NCI-H774 (cell line): ENCODE measurements at places on chromosomes 12 and 14.

GRCh38 chr12:112881602-112882001 lies 25.2 kb upstream of the OAS1 start:
- no peak for DNase-seq

DNA sequence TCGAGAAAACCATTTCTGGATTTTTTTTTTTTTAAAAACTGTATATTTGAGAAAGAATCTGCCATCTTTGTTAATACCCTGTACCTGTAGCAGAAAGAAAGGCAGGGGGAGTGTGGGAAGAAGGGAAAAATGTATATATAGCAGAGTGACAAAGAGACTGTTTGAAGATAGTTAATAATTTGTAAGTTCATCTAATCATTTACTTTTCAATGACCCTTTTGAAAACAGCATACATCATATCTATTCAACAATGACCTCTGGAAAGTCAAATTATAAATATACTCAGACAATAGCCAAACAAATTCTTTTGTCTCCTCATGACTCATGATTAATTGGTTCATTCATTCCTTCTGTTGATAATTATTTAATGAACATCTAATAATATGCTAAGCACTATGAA lies 10.9 kb upstream of the CPM start:
- no peak for DNase-seq

DNA sequence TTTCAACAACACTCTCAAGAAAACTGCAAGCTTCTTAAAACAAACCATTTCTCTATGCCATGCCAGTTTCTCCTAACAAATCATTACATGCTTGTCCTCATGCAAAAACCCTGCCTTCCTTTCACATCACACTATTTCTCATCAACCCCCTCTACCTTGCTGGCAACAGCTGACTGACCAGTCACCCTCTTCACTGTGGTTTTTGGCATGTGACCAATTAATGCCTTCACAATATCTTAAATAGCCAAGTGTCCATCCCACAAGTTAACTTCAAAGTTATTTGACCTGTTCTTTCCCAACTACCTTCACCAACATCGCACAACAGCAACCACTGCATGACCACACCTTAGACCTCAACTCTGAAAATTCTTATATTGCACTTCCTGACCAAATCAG lies 159.6 kb downstream of the CEP128 start:
- no peak for DNase-seq

DNA sequence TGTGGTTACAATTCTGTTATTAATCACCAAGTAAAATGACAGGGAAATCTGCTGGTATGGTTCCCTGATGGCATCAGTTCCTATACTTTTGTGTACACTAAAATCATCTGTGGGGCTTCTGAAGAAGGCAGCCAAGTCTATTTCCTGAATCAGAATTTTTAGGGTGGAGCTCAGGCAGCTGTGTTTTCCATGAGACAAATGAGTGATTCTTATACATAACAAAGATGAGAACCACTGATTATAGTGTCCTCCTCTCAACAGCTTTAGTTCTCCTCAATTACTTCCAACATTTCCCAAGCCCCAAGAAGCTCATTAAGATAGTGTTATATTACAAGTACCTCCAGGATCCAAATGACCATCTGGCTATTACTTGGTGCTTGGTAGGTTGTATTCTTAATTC lies 64.5 kb upstream of the USP44 start:
- DNase-seq, result no peak

DNA sequence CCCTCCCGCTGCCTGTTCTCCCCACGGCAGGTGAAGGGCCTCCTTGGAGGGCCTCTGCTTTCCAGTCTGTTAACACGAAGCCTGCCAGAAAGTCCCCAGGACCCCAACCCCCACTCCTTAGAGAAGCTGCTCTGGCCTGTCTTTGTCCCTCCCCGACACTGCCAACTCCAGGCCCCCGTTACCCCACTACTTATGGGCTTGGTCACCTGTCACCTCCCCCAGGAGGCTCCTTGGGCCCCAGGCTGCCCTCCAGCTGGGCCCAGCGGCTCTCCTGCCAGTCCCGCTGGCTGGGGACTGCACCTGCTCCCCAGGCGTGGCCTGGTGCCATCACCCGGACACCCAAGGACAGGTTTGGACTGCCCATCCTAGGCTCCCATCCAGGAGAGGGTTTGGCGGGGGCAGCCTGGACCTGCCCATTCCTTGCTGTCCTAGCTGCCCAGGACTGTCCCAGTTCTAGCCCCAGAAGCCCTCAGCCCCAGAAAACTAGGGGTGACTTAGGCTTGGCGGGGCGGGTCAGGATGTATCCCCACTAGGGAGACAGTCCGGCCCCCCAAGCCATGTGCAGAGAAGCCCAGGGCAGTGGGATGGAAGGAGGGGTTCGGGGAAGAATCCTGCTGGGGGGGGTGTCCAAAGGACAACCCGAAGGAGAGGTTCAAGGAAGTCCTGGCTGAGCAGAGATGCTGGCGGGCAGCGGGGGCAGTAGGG lies 155.7 kb upstream of the C14orf180 start:
- no peak for DNase-seq

- no peak for DNase-seq
Measured at GRCh38 chr14:64417055-64417770, 29.1 kb downstream of the MTHFD1 start.

DNA sequence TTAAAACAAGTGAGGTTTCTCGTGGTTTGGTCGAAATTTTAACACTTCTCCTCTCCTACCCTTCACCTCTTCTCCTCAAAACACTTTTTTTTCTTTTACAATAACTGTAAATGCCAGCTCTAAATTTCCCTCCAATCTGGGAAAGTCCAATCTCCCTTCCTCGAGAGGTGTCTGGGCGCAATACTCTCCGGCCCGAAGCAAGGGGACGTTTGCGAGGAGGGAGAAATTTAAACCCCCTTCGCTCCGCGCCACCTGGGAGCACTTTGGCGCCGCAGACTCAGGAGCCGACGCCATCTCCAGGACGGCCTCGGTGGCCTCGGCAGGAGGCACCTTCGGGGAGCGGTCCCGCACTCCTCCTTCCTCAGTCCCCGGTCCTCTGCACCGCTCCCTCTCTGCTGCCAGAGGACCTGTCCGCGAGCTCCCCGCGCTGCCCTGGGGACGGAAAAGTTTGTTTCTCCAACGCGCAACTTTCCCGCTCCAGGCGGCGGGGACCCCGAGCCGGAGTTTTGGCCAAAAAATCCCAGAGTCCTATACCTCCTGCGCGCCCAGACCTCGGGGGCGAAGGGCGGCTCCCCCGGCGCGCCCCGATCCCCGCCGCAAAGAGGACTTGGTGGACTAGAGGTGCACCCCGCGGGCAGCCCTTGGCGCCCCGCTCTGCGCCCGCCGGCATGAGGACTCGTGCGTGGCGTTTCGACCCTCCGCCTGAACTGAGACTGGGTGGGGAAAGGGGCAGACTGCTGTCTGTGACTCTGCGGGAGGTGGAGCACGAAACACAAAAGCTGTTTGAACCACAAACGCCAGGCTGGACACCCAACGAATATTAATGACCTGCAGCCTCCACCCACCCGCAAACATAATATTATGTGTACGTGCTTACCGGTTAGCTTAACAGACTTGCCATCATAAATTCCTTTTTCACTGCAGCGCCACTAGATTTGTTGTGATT lies 95.2 kb upstream of the HMGA2 start:
- DNase-seq, result no peak

GRCh38 chr14:35849122-35849521 lies 23.0 kb downstream of the BRMS1L start:
- no peak for DNase-seq

- DNase-seq, result no peak
Measured at GRCh38 chr12:22578328-22578727, 34.0 kb upstream of the C2CD5 start.

DNA sequence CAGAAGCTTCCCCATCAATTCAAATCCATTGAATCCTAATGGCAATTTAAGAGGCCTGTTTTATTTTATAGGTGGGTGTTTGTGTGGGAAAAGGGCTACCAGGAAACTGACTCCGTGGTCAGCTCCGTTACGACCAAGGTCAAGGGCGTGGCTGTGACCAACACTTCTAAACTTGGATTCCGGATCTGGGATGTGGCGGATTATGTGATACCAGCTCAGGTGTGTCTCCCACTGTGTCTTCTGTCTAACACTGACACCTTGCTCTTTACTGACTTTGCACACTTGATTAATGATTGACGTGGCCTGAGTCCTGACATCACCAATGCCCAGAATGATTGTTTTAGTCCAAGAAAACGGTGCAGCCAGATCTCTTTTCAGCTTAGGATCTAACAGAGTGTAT lies 7.1 kb downstream of the P2RX4 start:
- no peak for DNase-seq

DNA sequence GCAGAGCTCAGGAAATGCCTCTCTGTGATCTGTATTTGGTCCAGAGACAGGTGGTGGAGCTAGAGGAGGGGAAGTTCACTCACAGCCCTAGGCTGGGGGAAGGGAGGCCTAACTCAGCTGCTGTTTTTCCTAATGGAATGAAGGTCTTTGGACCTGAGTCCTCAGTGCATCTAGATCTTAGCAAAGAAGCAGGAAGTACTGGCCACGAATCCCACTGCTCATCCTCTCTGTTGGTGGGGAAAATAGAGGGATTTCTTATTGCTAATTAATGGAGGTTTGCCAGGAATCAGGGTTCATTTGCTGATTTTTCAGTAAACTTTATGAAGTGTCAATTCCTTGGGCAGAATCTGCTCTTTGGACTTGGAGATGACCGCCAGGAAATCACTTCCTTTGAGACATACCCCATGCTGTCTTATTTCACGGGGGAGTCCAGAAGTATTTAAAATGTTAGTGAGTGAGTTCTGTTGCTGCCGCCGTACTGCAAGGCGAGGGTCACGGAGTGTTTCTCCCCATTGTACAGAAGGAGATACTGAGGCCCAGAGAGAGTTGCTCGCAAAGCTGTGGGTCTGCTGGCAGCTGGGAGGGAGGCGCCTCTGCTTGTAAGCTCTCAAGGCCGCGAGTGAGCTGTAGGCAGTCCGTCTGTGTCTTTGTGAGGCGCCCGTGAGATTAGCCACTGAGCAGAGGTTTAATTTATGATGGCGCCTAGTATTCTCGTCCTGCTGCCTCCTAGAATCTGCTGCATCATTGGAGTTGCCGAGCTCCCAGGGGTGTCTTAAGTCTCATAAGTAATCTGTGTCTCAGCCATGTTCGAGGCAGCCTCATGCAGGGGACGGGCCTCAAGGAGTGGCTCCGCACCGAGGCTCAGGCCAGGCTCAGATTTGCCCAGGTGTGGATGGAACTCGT lies 88.2 kb downstream of the TSPAN9 start:
- no peak for DNase-seq

GRCh38 chr12:90407841-90408240 lies 547.1 kb downstream of the CCER1 start:
- DNase-seq, result no peak

DNA sequence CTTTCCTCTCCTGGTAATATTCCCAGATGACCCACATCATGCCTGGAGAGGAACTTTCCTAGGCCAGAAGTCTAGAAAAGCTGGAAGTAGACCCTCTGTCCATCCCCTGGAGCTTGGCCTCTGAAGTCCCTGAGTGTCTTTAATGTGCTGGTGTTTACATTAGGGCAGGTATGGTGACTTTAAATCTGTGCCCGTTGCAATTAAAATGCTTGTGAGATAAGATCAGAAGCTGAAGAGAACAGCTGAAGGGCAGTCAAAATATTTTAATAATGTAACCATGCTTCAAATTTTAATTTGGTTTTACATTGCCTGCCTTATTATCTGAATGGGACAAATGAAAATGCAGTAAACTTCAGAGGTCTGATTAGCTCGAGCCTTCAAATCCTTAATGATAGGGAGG lies 1022.5 kb downstream of the BCL11B start:
- DNase-seq, result no peak

DNA sequence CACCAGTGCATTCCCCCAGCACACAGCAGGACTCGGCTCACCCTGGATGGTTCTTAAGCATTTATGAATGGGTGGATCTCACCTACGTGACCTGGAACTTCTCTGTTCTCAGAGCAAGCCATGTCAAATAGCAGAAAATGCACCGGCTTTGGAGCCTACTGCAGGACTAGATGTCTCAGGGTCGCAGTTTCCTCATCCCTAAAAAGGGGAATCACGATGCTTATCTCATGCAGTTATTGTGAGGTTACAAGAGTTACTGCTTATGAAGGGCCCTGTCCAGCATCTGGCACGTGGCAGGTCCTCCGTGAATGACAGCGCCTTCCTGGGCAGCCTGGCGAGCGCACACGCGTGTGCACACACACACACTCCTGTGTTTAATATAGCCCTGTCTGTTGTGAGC lies 128.5 kb downstream of the ETV6 start:
- no peak for DNase-seq

- no peak for DNase-seq
Measured at GRCh38 chr14:95322651-95323050, 2.9 kb upstream of the CLMN start.

DNA sequence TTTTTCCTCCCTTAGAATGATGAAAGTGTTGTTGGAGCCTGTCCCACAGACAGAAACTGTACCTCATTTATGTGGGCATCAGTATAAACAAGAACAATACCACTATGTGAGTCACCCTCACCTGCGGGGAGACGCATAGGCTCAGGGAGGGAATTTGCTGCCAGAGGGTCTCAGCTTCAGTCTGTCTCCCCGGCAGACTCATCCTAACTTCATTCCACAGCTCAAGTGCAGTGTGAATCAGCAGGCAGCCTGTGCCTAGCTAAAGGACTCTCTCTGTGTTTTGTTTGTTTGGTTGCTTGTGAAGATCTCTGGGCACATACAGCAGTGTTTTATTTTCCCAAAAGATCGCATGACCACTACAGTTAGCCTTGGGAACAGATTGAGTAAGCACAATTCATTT lies 98.9 kb downstream of the PRKCH start:
- DNase-seq, result no peak

- DNase-seq, result peak; percentile 17
Measured at GRCh38 chr14:99681832-99682148, 2.3 kb upstream of the CYP46A1 start.

- no peak for DNase-seq
Measured at GRCh38 chr12:91230841-91231240, 48.2 kb upstream of the DCN start.

DNA sequence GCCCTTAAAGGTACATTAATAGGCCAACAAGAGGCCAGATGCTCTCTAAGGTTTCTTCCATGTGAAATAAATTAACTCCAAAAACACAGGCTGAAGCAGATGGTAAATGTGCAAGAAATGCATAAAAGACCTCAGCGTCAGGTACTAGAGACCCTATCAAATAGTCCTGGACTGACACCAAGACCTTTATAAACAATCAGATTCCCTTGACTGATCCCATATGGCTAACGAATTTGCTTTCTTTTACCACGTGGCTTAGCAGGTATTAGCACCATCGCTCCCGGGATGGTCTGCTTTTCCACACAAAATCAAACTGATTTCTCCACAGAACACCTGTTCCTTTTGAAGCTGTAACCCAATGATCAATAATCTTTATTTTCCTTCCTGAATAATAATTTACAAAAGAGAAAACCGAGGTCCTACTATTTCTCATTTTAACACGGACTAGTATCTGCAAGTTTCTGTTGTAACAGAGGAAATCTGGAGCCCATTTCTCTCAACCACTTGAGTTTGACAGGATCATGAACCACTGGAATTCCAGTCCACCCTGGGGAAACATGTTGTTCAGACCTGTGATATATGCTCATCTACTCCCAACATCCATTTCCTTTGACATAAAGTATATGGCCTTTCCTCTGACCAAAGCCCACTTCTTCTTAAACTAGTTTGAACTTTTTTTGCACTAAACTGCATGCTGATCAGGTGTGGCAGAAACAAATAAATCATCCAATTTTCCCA lies 48.2 kb upstream of the DAAM1 start:
- DNase-seq, result no peak

GRCh38 chr12:104275689-104276088 lies 27.9 kb upstream of the EID3 start:
- no peak for DNase-seq
